ENCODE measurements at places on chromosomes 16 and 17. TPM values are rescaled to one million over a fixed set of nuclear protein-coding genes. Genes with fewer than 3 reads are reported as not detected.

The LLGL2 gene
- 5.3 TPM for total RNA-seq

The TNRC6C gene
- total RNA-seq: 12.0 TPM

The SP2 gene
- total RNA-seq: 1.3 TPM

The ENPP7 gene
- total RNA-seq: 0.05 TPM

DNA sequence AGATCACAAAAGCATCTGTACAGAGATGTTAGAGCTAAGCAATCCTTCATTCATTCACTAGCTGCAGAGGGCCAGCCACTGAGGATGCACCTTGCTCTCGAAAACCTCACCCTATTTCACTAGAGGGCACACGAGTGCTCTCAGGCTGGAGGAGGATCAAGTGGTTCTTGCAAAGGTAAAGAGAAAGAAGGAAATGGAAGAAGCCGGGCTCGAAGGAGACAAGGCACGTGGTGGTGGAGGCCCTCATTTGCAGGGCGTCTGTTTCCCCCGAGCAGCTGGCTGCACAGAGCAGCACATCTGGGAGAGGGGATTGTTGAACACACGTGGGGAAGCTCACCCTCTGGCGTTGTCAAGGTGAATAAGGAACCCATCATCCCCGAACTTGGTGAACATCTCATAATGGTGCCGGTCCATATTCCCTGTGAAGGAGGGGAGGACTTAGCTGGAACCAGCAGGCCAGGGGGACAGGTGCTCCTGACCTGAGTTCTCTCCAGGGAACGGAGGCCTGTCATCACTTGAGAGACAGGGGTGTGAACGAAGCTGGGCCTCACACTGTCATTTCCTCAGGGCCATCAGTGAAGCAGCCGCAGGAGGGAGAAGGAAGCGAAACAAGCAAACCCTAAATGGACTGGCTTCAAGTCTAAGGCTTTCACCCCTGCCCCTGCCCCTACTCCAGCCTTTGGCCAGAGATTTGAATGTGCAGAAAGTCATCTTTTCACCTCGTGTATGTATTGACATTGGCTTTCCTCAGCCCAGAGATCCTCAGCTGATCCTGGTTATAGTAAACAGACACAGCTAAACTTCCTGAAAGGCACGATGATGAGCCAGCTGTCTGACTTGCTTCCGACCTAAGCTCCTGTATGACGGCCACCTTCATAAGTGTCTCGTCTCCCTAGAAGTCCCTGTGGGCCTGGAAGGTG, 27.6 kb downstream of the PRKAR1A start:
- DNase-seq: peak; percentile 19

- no peak for DNase-seq
Observed at GRCh38 chr16:57764341-57765159, 29.0 kb downstream of the KATNB1 start.

- no peak for DNase-seq
Observed at GRCh38 chr17:75174996-75175395, 7.8 kb downstream of the SUMO2 start.

The SLC16A13 gene
- 0.42 TPM for total RNA-seq

- no peak for DNase-seq
Observed at GRCh38 chr17:47295037-47295873, 28.5 kb upstream of the EFCAB13 start.

GRCh38 chr17:45347444-45347843, 30.6 kb upstream of the MAP3K14 start:
- DNase-seq: no peak

GRCh38 chr17:44069974-44070454, 521 bp upstream of the G6PC3 start:
- no peak for DNase-seq

GRCh38 chr17:42275527-42276358, 448 bp downstream of the STAT5B start:
- no peak for DNase-seq

DNA sequence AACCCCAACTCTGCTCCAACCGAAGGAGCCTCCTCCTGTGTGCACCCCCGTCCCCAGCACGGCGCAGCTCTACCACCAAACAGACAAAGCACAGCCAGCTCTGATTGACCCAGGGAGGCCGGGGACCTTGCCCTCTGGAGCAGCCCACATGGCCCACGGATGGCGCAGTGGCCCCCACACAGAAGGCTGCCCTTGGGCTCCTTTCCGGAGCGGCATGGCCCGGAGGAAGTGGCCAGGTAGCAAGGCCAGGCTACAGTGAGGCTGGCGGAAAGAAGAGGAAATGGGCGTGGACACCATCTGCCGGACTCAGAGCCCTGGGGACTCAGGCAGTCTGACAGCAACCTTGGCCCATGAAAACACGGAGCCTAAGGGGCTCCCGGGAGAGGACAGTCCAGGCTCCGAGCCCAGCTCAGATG, 19.9 kb upstream of the ZC3H18 start:
- DNase-seq: no peak

DNA sequence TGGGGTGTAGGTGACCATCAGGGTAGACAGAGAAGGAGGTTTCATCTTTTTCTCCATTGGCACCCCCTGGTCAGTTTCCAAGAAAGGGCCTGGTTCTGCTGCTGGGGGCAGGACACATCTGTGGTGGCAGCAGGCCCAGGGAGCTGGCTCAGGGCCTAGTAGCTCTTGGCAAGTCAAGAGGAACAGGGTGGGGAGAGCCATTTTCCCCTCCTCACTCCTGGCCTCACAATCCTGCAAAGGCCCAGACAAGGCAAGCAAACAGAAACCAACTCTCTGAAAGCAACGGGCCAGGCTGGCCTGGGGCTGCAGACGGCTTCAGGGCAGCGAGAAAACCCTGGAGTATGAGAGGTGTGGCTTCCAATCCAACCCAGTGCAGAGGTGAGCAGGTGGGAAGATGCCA, 192.9 kb upstream of the DYNLRB2 start:
- no peak for DNase-seq

DNA sequence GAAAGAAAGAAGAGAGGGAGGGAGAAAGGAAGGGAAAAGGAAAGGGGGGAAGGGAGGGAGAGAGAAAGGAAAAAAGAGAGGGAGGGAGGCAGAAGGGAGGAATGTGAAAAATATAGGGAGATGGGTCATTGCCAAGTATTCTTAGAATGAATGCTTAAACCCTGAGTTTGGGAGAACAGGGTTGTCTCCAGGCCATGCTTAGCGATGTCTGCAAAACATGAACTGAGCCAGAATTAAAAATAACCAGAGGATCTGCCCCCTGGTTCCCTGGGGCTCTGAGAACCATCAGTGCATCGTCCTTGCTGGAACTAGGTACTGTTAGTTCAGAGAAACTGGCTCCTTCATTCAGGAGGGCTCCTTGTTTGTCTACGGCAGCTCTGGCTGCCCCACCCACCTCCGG, 170.4 kb downstream of the IRX5 start:
- DNase-seq: no peak

GRCh38 chr17:45247429-45248131, 14.3 kb downstream of the SPATA32 start:
- DNase-seq: peak; percentile 89

DNA sequence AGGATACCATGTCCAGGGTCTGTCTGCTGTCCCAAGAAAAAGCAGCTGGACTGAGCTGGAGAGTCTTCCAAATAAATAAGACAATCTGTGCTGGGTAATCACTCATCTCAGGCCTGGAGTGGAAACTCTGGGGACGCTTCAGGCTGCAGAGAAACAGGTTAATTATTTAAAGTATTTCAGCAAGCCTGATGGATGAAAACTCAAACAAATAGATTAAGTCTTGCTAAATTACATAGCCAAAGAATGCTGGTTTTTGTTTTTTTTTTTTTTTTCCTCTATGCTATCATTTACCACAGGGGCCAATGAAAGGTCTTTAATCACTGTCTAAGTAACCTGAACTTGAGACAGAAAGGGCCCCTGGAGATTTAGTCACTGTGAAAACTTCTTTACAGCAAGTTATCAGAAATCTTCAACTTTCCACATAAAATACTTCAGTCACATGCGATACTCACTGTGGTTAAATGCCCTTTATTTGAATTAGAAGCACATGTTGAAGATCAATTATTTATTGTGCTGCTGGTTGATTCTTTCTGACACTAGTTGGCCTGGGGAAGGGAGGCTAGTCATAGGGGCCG, 31.0 kb upstream of the KCNJ2 start:
- no peak for DNase-seq
